ENCODE measurements at places on chromosomes 1 and 21.

GRCh38 chr1:101181930-101182329, 54.9 kb upstream of the S1PR1 start:
- DNase-seq = no peak

GRCh38 chr1:221328371-221328770, 413.5 kb downstream of the DUSP10 start:
- no peak for DNase-seq

- no peak for DNase-seq
Measured at GRCh38 chr21:45103971-45104520, 29.7 kb downstream of the ADARB1 start.

DNA sequence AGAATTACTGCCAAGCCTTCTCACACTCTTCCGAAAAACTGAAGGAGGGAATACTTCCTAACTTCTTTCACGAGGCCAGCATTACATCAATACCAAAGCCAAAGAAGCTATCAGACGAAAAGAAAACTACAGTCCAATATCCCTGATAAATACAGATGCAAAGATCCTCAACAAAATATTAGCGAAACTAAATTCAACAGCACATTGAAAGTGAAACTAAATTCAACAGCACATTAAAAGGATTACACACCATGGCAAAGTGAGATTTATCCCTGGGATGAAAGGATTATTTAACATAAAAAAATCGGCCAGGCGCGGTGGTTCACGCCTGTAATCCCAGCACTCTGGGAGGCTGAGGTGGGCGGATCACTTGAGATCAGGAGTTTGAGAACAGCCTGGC, 176.8 kb downstream of the FAF1 start:
- no peak for DNase-seq

- DNase-seq = no peak
Measured at GRCh38 chr1:20197329-20197791, 11.0 kb upstream of the PLA2G2C start.

DNA sequence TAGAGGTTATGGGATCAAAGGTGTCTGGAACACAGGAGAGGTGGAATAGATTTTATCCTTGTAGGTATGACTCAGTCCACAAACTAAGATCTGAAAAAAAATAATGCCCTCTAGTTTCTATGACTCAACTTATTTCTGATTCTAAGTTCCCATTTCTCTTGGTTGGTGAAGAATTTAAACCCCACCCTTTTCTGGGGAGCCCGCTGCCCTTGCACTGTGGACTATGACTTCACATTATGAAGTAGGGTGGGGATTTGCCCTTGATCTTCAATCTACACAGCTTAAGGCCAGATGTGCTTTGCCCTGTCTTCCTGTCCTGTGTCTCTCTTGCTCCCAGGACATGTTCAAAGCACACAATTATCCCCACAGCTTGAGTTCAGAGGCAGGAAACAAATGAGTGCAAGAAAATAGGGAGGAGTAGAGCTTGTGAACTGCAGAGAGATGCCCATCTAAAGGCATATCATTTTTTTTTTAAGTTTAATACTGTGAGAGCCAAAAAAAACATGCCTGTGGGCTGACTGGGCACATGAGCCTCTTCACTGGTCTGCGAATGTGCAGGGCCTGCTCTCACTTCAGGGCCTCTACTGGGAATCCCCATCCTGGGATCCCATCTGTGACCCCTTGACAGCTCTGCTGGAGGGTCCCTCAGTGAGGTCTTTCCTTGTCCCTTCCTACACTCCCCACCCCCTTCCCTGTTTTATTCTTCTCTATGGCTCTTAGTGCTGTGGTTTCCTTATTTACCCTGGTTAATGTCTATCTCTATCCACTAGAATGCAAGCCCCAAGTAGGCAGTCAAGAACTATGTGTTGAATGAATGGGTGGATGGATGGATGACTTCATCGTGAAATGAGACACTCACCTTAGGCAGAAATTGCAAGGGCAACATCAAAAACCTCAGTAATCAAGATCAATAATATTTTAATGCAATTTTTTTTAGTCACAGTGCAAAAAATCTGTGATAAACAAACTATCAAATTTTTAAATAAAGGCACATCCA, 61.5 kb downstream of the CD58 start:
- peak; percentile 21 for DNase-seq

DNA sequence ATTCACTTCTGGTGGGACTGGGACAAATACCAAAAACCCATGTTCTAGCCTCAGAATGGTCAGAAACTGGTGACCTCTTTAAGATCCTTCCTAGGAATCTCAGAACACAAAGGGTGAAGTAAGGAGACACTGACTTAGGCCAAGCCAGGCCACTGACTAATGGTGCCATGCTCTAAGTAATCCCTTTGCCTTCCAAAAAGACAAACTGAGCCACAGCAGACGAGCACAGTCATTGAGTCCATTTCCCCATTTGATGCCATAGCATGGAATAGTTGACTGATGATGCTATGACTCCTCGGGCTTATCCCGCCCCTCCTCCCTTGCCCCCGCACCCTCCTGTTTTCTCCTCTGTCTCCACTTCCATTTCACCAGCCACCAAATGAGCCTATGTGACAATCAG, 145.8 kb upstream of the ZNF648 start:
- DNase-seq = no peak

DNA sequence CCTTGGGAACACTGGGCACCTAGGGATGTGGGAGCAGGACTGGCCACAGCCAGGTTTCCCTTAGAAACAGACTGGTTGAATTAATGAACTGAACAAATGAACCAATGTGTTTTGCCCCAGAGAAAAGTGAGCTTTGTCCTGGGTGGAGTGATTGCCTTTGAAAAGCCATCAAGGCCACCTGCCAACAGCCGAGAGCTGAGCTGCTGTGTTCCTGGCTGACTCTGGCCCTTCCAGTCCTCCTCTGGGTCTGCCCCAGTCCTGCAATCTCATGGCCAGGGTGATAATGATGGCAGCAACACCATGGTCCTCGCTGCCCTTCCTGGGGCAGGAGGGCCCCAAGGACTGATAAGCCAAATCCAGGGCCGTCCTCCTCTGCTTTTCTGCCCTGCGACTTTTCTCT, 18.2 kb upstream of the GJA9 start:
- DNase-seq = no peak

- DNase-seq = no peak
Measured at GRCh38 chr1:3347257-3348020, 107.0 kb upstream of the ARHGEF16 start.

DNA sequence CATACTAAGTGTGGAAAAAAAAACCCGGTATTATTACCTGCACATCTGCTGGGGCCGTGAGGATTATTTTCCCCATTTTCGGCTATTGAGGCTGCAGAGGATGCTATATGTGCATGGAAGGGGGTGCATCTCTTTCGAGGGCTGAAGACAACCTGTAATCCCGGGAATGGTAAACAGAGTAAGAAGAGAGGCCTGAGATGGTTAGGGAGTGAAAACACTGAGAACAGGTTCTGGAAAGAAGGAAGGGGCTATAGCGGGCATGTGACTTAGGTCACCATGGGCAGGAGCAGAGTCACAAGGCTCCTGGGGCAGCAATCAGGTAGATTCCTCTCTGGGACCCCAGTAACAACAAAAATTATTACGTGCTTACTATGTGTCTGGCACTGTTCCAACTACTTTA, 299.1 kb downstream of the RRAGC start:
- DNase-seq = no peak

DNA sequence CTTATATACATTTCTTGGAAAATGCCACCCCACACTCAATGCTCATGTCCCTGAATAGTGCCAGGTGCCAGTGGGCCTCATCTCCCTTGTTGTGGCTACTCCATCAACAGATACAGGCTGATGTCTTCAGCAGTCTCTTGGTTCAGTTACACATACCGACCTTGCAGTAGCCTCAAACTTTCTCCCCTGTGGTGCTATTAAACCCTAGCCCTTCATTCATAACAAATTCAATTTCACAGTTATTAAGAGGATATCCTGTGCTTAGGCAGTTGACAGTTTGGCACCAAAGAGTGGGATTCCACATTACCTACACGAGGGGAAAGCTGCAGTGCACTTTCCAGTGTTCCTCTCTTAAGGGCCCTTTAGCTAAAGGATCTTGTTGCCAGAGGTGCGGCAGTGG, 35.9 kb upstream of the CAMK1G start:
- DNase-seq = no peak

DNA sequence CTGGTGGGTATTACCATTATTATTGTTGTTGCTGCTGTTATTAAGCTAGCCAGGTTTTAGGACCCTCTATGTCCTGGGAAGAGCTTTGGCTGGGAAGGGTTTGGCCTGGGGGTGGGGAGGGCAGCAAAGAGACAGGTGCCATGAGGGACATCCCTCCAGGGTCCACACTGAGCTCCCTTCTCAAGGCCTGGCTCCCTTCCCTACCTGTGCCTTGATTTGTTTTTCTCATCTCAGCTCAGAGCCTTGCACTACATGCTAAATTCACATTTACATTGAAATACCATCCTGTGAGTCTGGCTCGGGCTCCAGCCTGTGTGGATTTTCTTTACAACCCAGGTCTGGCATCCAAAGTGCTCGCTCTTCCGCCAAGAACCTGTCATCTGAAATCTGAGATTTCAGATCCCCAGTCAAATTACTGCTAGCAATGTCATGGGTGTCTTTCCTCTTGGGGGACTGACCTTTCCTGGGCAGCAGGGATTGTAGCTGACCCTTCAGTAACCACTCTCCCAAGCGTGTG, 536.3 kb downstream of the PTPRU start:
- no peak for DNase-seq

DNA sequence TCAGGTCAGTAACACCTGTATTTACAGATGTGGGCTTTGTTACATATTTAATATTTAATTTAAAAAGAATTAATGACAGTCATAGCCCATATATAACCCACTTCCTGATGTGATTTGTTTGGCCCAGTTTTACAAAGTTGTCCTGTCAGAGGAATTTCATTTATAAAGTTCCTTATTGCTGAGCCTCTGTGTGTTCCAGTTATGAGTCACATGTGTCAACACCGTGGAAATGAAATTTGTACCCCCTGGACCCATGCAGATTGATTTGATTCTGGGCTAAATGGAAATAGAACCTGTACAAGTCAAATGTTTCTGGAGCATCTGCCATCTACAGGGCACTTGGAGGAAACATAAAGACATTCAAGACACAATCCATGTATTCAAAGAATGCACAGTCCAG, 149.2 kb downstream of the CACNA1E start:
- no peak for DNase-seq

DNA sequence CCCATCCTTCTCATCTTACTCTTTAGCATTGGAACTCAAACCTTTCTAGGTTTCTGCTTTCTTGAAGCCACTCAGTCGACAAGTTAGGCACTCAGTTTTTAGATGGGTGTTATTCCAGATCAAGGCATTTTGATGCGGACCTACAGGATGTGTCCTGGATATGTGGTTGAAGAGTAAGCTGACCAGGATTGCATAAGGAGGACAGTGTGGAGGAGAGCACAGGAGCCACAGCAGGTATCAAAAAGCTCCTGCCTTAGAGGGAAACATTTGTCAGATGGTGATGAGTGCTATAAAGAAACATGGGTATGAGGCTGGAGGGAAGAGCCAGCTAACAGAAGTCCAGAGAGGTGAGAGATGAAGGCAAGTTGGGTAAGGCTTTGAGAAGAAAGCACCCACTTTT, 33.9 kb upstream of the OPRD1 start:
- no peak for DNase-seq

- no peak for DNase-seq
Measured at GRCh38 chr1:45038661-45039364, 26.8 kb downstream of the UROD start.

GRCh38 chr1:199918196-199918769, 109.2 kb upstream of the NR5A2 start:
- no peak for DNase-seq

DNA sequence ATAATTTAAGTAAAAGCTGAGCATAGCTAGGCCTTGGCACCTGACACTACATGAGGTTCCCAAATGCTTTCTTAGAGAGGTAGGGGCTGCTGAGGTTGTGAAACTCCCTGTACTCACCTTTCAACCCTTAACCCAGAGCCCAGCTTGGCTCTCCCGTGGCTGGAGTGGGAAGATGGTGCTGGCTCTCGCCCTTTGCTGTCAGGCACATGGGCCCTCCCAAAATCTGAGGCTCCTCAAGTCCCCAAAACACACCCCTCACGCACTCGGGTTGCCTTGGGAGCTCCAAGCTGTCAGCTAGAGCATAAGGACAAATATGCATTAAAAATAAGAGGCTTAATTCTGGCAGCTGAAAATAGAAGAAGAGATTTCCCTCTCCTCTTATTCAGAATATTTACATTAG, 46.7 kb upstream of the PLPPR4 start:
- DNase-seq = no peak

- DNase-seq = no peak
Measured at GRCh38 chr1:79845936-79846335, 839.4 kb upstream of the ADGRL4 start.

DNA sequence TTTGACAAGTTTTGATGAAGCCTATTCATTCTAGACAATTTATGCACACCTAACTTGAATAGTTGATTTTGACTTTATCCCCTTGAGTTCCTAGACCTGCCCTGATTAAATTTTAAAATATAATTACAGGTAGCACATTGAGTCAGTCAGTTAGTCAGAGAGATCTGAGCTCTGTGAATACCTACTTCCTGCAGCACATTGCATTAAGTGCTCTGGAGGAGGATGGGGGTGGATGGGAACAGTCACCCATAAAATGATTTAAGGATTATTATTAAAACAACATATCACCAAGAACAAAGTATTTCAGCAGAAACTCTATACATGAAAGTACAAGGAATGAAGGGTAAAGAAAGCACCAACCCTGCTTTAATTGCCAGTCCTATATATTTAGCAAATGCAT, 11.8 kb upstream of the RPF1 start:
- DNase-seq = no peak
